ENCODE measurements at places on chromosomes 12 and 14. TPM values are rescaled to one million over a fixed set of nuclear protein-coding genes. Genes with fewer than 3 reads are reported as not detected.

DNA sequence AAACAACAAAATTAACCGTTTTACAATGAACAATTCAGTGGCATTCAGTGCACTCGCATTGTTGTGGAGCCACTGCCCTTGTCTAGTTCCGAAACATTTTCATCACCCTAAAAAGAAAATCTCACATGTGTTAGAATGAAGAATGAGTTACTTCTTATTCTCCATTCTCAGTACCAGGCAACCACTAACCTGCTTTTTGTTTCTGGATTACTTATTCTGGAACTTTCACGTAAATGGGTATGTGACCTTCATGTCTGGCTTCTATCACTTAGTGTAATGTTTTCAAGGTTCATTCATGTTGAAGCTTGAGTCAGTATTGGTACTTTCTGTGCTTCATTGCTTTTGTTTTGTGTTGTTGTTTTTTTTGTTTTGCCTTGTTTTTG, 15.6 kb downstream of the RCOR1 start:
- no peak for DNase-seq

GRCh38 chr14:55807053-55807880, 227.3 kb downstream of the KTN1 start:
- DNase-seq = peak; percentile 79

The ACTR6 gene
- 10.2 TPM for total RNA-seq

DNA sequence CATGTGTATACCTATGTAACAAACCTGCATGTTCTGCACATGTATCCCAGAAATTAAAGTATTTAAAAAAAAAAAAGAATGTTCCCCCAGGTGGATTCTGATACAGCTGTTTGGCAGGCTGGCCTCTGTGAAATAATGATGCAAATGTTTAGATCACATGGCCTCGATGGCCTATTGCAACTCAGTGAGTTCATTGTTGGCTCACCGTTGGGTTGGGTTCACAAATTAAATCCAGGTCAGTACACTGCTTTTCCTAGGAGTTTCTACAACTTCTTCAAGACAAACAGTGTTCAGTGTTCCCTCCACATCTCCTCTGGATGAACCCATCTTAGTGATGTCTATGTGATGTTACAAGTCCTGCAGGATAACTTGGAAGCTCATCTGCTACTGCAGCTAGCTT, 58.3 kb upstream of the STXBP6 start:
- DNase-seq = no peak

- no peak for DNase-seq
These were observed 273.1 kb downstream of the CCDC91 start for GRCh38 chr12:28463396-28463795.

GRCh38 chr12:7203109-7203508, 13.6 kb downstream of the PEX5 start:
- no peak for DNase-seq
